ENCODE measurements at places on chromosomes 6 and 20.

DNA sequence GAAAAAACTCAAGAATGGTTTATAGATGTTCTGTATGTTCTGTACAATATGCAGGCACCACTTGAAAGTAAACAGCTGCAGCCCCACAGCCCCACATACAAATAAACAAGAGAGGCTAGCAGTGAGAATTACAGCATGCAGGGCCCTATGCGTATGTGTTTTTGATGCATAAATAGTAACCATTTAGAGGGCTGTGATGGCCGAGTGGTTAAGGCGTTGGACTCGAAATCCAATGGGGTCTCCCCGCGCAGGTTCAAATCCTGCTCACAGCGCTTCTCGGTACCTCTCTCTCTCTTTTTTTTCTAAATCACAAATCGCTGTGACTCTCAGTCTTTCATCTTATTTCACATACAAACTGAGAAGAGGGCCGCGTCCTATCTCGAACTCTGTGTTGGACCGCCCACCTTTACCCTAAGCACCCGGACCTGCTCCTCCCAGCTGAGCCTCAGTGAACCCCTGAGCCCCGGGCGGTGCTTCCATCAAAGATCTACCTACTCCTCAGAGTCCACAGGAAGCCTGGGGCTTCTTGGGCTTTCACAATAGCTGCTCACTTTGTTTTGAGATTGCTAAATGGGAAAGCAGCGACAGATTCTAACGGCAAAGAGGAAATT is 37.7 kb upstream of the PRSS16 start:
- H3K27ac ChIP-seq: no peak overlapping the region
- no peaks in the 10 kb centered on the region for H3K36me3 ChIP-seq
- H3K4me3 ChIP-seq: no peak overlapping the region
- H3K4me1 ChIP-seq: no peaks in the 10 kb centered on the region
- peaks cover 72% of the 10 kb centered on the region for H3K27me3 ChIP-seq
- no peak for DNase-seq

DNA sequence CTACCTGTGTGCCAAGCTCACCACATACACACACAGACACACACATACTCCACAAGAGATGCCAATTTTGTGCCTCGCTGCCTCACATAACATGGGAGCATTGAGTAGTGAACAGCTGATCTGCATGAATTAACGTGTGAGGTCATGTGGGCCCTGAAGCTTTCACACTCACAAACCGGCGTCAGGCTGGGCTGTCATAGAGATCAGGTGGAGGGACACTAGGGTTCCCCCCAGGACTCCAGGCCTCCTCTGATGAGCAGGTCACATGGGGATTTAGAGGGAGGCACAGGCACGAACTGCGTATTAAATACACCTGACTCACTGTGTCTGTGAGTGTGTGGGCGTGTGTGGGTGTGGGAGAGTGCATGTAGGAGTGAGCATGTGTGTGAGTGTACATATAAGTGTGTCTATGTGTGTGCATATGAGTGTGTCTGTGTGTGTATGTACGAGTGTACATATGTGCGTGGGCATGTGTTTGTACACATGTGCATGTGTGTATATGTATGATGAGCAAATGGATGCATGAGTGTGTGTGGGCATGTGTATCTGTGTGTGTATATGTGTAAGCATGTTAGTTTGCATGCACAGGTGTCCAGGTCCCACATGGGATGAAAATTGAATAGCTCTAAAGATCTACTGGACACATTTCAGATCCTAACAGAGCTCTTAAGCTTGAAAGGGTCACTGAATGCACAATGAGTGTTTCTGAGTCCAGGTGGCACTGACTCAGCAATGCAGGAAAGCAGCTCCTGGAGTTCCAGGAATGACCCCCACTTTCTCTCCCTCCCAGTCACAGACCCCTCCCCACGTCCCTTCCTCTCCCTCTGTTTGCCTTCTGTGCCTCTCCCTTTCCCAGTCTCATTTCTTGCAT is 336.6 kb downstream of the PREX1 start:
- no peaks in the 10 kb centered on the region for H3K4me1 ChIP-seq
- no peaks in the 10 kb centered on the region for H3K27me3 ChIP-seq
- no peaks in the 10 kb centered on the region for H3K36me3 ChIP-seq
- no peak for DNase-seq

DNA sequence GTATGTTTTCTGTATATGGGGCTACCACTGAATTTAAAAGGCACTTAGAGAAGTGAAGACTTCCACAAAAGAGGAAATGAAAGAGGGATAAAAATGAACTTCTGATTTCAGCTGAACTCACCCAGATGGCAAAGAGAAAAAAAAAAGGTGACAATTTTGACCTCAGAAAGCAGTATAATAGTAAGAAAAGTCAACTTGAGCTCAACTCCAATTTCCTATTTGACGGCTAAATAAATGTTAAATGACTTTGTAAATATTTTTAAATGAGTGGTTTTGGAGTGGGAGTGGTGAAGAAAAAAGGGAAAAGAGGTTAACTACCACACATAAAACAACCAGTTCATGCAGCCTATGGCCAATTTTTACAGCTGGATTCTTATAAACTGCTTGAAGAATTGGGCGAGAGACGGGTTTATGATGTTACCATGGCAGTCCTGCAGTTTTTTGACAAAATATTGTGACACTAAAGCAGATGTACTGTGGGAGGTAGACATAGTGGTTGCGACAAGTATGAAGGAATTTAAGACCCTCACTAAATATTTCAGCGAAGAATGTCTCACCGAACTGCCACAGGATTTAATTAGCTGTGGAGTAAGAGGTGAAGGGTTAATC is 49.8 kb upstream of the ADTRP start:
- no peaks in the 10 kb centered on the region for H3K36me3 ChIP-seq
- no peaks in the 10 kb centered on the region for H3K4me1 ChIP-seq
- H3K27me3 ChIP-seq: no peaks in the 10 kb centered on the region
- no peak for DNase-seq
- H3K27ac ChIP-seq: no peak overlapping the region
- no peak overlapping the region for H3K4me3 ChIP-seq

GRCh38 chr20:24340933-24341332 is 128.5 kb upstream of the SYNDIG1 start:
- no peak for DNase-seq
- H3K36me3 ChIP-seq: no peaks in the 10 kb centered on the region
- no peaks in the 10 kb centered on the region for H3K4me1 ChIP-seq

DNA sequence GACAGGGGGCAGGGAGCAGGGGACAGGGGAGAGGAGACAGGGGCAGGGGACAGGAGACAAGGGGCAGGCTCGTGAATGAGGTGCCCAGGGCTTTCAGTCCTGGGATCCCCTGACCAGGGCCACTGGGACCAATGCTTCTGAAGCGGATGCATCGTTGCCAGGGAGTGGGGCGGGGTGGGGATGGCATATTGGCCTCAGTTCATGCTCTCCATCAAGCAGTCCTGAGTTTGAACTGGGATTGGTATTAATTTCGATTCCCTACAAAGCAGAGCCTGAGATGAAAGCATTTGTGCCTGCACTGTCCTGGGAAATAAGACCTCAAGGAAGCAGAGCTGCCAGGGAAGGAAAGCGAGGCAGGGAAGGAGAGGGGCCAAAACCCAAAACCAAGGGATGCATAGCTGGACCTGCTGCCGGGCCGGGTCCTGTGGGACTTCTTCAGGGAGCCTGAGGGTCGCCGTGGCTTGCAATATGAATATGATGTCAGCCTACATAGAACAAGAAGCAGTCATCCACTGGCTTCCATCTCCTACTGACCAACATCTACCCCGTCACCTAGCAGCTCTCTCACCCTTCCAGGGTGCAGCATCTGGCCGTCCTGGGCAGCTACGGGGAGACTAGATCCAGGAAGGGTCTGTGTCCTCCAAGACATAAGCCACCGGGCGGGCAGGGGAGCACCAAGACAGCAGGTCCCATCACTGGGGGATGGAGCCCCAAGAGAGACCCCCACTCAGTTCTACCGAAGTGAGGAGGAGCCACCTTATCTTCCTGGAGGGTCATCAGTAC is 233.3 kb downstream of the SYNDIG1 start:
- DNase-seq: no peak
- no peaks in the 10 kb centered on the region for H3K36me3 ChIP-seq
- no peak overlapping the region for H3K27ac ChIP-seq
- no peaks in the 10 kb centered on the region for H3K4me1 ChIP-seq

GRCh38 chr20:53949319-53949839 is 121.0 kb downstream of the BCAS1 start:
- no peak overlapping the region for H3K4me3 ChIP-seq
- H3K36me3 ChIP-seq: no peaks in the 10 kb centered on the region
- peaks cover 4% of the 10 kb centered on the region for H3K4me1 ChIP-seq
- no peaks in the 10 kb centered on the region for H3K27me3 ChIP-seq
- peak overlapping the region; percentile 2 for H3K27ac ChIP-seq
- peak; percentile 77 for DNase-seq

DNA sequence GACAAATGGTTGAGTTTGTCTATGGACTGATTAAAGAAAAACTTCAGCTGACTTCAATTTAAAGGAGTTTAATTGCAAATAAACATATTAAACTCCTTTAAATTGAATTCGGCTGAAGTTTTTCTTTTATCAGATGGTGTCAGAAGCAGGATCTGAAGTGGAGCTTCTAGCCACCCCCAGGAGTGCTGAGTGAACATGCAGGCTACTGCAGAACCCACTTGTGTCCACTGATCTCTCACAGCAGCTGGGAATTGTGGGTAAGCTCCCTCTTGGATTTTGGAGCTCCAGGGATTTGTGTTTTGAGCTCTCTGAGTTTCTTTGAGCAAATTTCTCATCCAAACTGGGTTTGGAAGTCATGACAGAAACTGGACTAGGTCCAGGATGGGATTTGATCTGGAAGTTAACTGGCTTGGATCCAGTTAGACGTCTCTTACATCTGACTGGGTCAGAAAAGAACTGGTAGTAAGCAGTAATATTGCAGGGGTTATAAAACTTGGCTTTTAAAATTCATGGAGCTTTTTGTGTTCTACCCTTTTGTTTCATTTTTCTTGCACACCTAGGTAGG is 95.8 kb upstream of the UST start:
- peak; percentile 11 for DNase-seq
- no peaks in the 10 kb centered on the region for H3K36me3 ChIP-seq
- no peak overlapping the region for H3K4me3 ChIP-seq

DNA sequence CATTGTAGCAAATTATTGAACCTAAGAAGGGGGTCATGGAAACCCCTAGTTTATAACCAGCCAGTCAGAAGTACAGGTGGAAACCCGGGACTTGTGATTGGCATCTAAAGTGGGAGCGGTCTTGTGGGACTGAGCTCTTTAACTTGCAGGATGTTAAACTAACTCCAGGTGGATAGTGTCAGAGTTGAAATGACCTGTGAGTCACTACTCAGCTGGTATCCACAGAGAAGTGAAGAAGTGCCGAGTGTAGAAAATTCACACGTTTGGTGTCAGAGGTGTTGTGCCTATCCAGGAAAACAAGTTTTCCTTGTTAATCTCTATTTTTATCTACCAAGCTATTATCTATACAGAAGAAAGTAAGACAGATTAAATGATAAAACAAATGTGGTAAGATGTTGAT is 179.7 kb downstream of the ADGRG6 start:
- no peaks in the 10 kb centered on the region for H3K27me3 ChIP-seq
- H3K36me3 ChIP-seq: no peaks in the 10 kb centered on the region
- DNase-seq: no peak
- no peaks in the 10 kb centered on the region for H3K4me1 ChIP-seq
- H3K27ac ChIP-seq: no peak overlapping the region

- no peak overlapping the region for H3K4me3 ChIP-seq
- no peak overlapping the region for H3K27ac ChIP-seq
- no peaks in the 10 kb centered on the region for H3K27me3 ChIP-seq
- DNase-seq: no peak
- H3K4me1 ChIP-seq: peaks cover 18% of the 10 kb centered on the region
Measured at GRCh38 chr6:138956244-138956924, 31.7 kb downstream of the REPS1 start.

DNA sequence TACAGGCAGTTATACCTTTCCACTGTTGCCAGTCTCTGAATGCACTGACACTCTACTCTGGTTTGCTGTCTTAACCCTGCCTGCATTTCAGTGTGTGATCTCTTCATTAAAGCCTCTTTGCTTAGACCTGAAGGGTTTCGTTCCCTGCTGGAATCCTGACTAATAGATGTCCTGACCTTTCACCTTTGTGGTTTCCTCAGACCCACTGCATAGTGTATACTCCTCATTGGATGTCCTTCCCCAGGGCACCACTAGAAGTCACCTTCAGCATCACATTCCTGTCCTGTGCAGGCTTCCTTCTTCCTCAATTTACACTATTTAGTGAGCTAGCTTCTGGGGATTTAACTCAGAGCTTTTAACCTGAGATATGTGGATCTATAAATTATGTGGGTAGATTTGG is 120.6 kb downstream of the RCAN2 start:
- H3K27me3 ChIP-seq: no peaks in the 10 kb centered on the region
- DNase-seq: no peak
- H3K36me3 ChIP-seq: no peaks in the 10 kb centered on the region
- no peak overlapping the region for H3K4me3 ChIP-seq
- H3K27ac ChIP-seq: no peak overlapping the region

- peaks cover 33% of the 10 kb centered on the region for H3K27me3 ChIP-seq
- no peaks in the 10 kb centered on the region for H3K36me3 ChIP-seq
Measured at GRCh38 chr6:160766989-160767646, 65.1 kb downstream of the PLG start.

GRCh38 chr6:31666337-31666965 is 571 bp downstream of the CSNK2B start:
- peak overlapping the region; percentile 84 for H3K4me3 ChIP-seq
- no peaks in the 10 kb centered on the region for H3K27me3 ChIP-seq
- H3K27ac ChIP-seq: peak overlapping the region; percentile 97
- DNase-seq: no peak
- H3K4me1 ChIP-seq: peaks cover 49% of the 10 kb centered on the region
- peaks cover 66% of the 10 kb centered on the region for H3K36me3 ChIP-seq

DNA sequence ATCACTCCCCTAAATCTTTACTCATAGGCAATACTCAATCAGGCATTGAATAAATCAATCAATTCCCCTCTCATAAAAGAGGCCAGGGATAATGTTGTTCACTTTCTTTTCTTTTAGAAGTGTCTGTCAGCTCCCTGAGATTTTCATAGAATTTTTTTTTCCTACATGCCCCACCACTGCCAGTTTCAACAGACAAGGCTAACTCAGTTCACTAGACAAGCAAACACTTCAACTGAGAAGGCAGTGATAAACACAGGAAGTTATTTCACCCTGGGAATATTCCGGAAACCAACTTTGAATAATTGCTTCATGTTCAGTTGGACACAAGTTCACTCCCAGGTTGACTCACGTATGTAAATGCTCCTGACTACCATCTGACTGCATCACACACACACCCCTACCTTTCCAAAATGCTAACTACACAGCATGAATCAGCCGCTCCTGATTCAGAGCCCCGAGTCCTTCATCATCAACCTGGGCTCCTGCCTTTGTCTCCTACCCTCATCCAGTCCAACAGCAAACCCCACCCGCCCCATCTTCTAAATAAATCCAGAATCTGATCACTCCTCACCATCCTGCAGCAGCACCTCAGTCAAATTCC is 143.9 kb downstream of the BCAS1 start:
- H3K4me1 ChIP-seq: peaks cover 12% of the 10 kb centered on the region
- no peaks in the 10 kb centered on the region for H3K27me3 ChIP-seq
- no peak for DNase-seq
- no peaks in the 10 kb centered on the region for H3K36me3 ChIP-seq

- no peaks in the 10 kb centered on the region for H3K36me3 ChIP-seq
- no peaks in the 10 kb centered on the region for H3K4me1 ChIP-seq
- H3K27me3 ChIP-seq: no peaks in the 10 kb centered on the region
- no peak overlapping the region for H3K27ac ChIP-seq
- DNase-seq: no peak
Measured at GRCh38 chr6:167651318-167652041, 175.2 kb upstream of the AFDN start.

All from heart left ventricle (tissue), 16 donors.